ENCODE measurements at places on chromosomes 4 and X.

- no peak for DNase-seq
These were observed 722.4 kb downstream of the RAB28 start for GRCh38 chr4:12761694-12762093.

DNA sequence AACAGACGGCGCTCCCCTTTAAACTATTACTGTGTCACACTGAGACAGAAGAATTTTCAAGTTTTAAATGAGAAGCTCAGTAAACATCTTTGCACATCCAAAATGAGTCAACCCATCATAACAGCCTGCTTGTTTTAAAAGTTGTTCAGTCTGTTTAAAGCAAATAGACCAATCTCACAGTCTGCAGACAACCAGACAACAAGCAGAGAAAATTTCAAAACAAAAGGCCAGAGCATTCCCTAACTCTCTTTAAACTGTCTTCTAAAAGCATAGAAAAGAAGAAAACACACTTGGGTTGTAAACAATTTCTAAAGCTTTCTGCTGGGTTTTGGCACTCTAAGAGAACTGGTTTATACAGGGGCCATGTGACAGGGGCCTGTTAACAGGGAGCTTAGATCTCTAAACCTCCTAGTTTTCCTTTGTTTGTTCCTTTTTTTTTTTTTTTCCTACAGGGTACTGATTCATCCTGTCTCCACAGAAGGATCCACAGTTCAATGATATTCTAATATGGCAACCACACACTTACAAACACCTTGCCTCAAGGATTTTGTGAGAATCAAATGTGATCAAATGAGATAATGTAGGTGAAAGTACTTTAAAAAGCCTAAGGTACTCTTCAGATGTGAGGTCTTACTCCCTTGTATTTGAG is 100.8 kb upstream of the MAML3 start:
- DNase-seq: no peak

DNA sequence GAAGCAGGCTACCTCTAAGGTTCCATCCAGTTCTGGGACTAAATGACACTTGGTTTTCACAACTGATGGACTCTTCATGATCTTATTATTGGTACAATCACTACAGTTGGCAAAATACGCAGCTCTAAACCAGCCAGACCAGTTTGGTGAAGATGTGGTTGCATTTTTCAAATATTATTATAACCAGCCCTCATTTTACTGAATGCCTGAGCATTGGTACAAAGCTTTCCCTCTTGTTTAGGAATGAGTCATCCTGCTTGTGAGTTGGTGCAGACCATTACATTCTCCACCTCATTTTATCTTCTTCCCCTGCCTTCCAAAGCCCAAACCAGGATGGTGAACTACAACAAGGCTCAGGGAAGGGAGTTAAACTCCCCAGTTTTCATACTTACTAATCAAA is 223.1 kb downstream of the KDR start:
- peak; percentile 12 for DNase-seq

DNA sequence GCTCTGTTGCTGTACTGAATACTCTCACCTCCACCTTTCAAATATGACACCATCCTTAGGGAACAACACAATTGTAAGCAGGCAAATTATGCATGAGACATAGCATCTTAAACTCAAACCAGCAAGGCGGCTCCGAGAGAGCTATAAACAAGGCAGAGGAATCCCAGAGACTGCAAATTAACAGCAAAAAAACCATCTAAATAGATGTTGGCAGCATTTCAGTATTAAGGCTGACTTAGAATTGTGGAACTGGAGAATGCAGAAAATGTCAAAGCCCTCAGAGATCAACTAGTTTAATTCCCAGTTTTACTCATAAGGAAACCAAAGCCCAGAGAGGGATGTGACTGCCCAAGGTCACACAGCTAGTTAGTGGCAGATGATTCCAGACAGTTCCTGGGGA is 37.2 kb upstream of the SPANXC start:
- DNase-seq: no peak

- no peak for DNase-seq
These were observed 305.5 kb downstream of the FAT4 start for GRCh38 chr4:125620066-125620860.

Measured in NCI-H510A treated with DMSO at 0.1 percent for 48 hours (cell line).